ENCODE measurements at places on chromosomes 6 and 20.

GRCh38 chr6:148151896-148152643 is 190.6 kb upstream of the SASH1 start:
- no peak for DNase-seq

GRCh38 chr6:56862415-56863175 is 92.3 kb upstream of the BEND6 start:
- DNase-seq = no peak

GRCh38 chr6:26187981-26188635 is 100.9 kb downstream of the HFE start:
- peak; percentile 55 for DNase-seq

- peak; percentile 90 for DNase-seq
Measured at GRCh38 chr6:33249732-33250630, 21.7 kb downstream of the VPS52 start.

- no peak for DNase-seq
Measured at GRCh38 chr6:25456249-25457040, 177.3 kb downstream of the CARMIL1 start.

GRCh38 chr6:167210375-167211294 is 52.9 kb upstream of the GPR31 start:
- no peak for DNase-seq
